GM12878 (cell line): ENCODE measurements at places on chromosomes 6 and 20. TPM values are rescaled to one million over a fixed set of nuclear protein-coding genes. Genes with fewer than 3 reads are reported as not detected.

POM121L2 gene
- not detected in 2 replicates for polyA plus RNA-seq

TGM3 gene
- not detected in 2 replicates for polyA plus RNA-seq

SNX9 gene
- 0.28 and 0.39 TPM in 2 replicates for polyA plus RNA-seq

PKHD1 gene
- 0.03 TPM in 1 of 2 replicates, not detected in the other for polyA plus RNA-seq

PAK5 gene
- not detected in 2 replicates for polyA plus RNA-seq

PPP1R3D gene
- 0.20 and 0.39 TPM in 2 replicates for polyA plus RNA-seq

SLC26A8 gene
- 0.95 TPM in 1 of 2 replicates, not detected in the other for polyA plus RNA-seq

PGC gene
- polyA plus RNA-seq, result not detected in 2 replicates

PNPLA1 gene
- not detected in 2 replicates for polyA plus RNA-seq

LY6G6C gene
- not detected in 2 replicates for polyA plus RNA-seq

TMC2 gene
- polyA plus RNA-seq, result not detected in 2 replicates

SLC12A5 gene
- 0.83 and 1.0 TPM in 2 replicates for polyA plus RNA-seq

SAMD3 gene
- polyA plus RNA-seq, result not detected in 2 replicates

FGD2 gene
- polyA plus RNA-seq, result 19.7 and 25.3 TPM in 2 replicates

DLL1 gene
- 0.12 and 0.39 TPM in 2 replicates for polyA plus RNA-seq

COL9A3 gene
- 0.29 and 0.52 TPM in 2 replicates for polyA plus RNA-seq

NKAIN4 gene
- polyA plus RNA-seq, result 0.11 TPM in 1 of 2 replicates, not detected in the other

IL17A gene
- polyA plus RNA-seq, result not detected in 2 replicates

NFKBIE gene
- 29.9 and 30.4 TPM in 2 replicates for polyA plus RNA-seq

ABHD16B gene
- 0.58 TPM in 1 of 2 replicates, not detected in the other for polyA plus RNA-seq

PNLDC1 gene
- 0.09 TPM in 2 replicates for polyA plus RNA-seq
